ENCODE measurements at places on chromosomes 16 and 17. TPM values are rescaled to one million over a fixed set of nuclear protein-coding genes. Genes with fewer than 3 reads are reported as not detected.

MYH8 gene
- total RNA-seq = not detected

PTX4 gene
- total RNA-seq = not detected

EME1 gene
- 15.7 TPM for total RNA-seq

KRT17 gene
- 1.3 TPM for total RNA-seq

DNAAF8 gene
- total RNA-seq = 0.46 TPM

SLC52A1 gene
- total RNA-seq = 1.2 TPM

GRN gene
- 235 TPM for total RNA-seq

ASGR1 gene
- total RNA-seq = 1.5 TPM

REXO5 gene
- 3.9 TPM for total RNA-seq

HIGD1B gene
- not detected for total RNA-seq

CCL15 gene
- not detected for total RNA-seq

AIPL1 gene
- total RNA-seq = not detected

MGRN1 gene
- total RNA-seq = 44.4 TPM

KRTAP16-1 gene
- total RNA-seq = not detected

TIGD7 gene
- total RNA-seq = 1.4 TPM

SUPT6H gene
- 78.6 TPM for total RNA-seq

IGF2BP1 gene
- total RNA-seq = 93.9 TPM

PRSS53 gene
- 1.8 TPM for total RNA-seq

GINS2 gene
- total RNA-seq = 29.3 TPM

CLDN7 gene
- 0.65 TPM for total RNA-seq

NOG gene
- 1.1 TPM for total RNA-seq

CACNG1 gene
- total RNA-seq = 0.11 TPM

KRTAP17-1 gene
- total RNA-seq = not detected

PERCC1 gene
- total RNA-seq = not detected

SLC16A11 gene
- not detected for total RNA-seq

CFAP97D1 gene
- not detected for total RNA-seq

NOTUM gene
- 0.31 TPM for total RNA-seq

CMTM2 gene
- not detected for total RNA-seq

P2RX1 gene
- 0.03 TPM for total RNA-seq

NOXO1 gene
- total RNA-seq = 0.29 TPM

CNGB1 gene
- 0.08 TPM for total RNA-seq

AP2B1 gene
- total RNA-seq = 161 TPM

PRPF8 gene
- total RNA-seq = 287 TPM

MC1R gene
- total RNA-seq = 7.0 TPM

TP53TG3F gene
- total RNA-seq = 0.31 TPM

MAP3K14 gene
- 62.4 TPM for total RNA-seq

PKMYT1 gene
- total RNA-seq = 69.3 TPM

MAF gene
- total RNA-seq = 0.72 TPM

SPNS1 gene
- total RNA-seq = 56.8 TPM

FCSK gene
- total RNA-seq = 6.0 TPM

ALDH3A1 gene
- 843 TPM for total RNA-seq

GPR142 gene
- not detected for total RNA-seq
